NCI-H187 treated with DMSO at 0.1 percent for 48 hours (cell line): ENCODE measurements at places on chromosomes 5 and 9.

GRCh38 chr5:176659512-176659839, 12.2 kb downstream of the TSPAN17 start:
- DNase-seq, result no peak

- DNase-seq, result no peak
Observed at GRCh38 chr9:38700695-38701094, 19.2 kb downstream of the FAM240B start.

GRCh38 chr9:95876595-95876994, 1.1 kb downstream of the ERCC6L2 start:
- no peak for DNase-seq

- DNase-seq, result no peak
Observed at GRCh38 chr9:38356851-38357250, 35.7 kb upstream of the ALDH1B1 start.

GRCh38 chr9:100219347-100219746, 120.3 kb downstream of the INVS start:
- DNase-seq, result no peak

DNA sequence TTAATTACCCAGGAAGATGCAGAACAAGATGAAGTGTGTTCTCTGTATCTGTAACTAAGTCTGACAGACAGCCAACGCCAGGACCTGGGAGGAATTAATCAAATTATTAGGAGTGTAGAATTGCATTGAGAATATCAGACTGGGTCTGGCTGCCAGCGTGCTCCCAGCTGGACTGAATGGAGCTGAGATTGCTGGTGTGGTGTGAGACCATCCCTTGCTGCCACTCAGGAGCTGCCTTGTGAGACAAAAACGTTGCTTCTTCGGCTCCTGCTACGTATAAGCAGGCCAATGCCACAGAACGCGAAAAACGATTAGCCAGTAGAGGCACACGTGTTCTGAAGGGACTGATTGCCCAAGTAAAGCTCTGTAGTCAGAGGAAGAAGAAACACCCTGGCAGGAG, 66.8 kb downstream of the AMBP start:
- DNase-seq, result no peak

- no peak for DNase-seq
Observed at GRCh38 chr5:31962871-31963307, 211.2 kb downstream of the GOLPH3 start.

DNA sequence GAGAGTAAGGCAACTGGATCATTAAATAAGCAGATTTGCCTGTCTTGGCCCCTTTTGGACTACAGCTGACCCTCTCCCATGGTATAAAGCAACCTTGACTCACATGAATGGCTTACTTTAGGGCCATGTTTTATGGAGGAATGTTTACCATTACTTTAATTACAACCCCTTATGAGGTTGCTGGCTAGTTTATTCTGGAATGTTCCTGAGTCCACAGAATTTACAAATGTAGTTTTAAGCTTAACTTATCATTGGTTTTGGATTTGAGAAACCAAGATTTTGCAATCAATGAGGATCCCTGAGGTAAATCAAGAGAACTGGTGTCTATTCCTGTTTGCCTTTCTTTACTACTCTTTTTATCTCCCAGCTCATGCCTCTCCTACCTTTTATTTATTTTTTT, 15.7 kb downstream of the SLC28A3 start:
- DNase-seq, result no peak

DNA sequence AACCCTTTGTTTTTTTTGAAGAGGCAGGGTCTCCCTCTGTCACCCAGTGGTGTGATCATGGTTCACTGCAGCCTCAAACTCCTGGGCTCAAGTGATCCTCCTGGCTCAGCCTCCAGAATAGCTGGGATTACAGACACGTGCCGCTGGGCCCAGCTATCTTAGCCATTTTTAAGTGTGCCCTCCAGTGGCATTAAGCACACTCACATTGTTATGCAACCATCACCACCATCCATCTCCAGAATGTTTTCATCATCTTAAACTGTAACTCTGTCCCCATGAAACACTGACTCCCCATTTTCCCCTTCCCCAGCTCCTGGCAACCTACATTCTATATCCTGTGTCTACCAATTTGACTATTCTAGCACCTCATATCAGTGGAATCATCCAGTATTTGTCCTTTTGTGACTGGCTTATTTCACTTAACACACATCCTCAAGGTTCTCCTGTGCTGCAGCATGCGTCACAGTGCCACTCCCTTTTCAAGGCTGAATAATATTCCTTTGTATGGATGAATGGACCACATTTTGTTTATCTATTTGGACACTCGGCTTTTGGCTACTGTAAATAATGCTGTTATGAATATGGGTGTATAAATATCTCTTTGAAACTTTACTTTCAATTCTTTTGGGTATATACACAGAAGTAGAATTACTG, 12.5 kb upstream of the RAPGEF1 start:
- no peak for DNase-seq

GRCh38 chr5:134022333-134022732, 17.6 kb upstream of the VDAC1 start:
- no peak for DNase-seq

DNA sequence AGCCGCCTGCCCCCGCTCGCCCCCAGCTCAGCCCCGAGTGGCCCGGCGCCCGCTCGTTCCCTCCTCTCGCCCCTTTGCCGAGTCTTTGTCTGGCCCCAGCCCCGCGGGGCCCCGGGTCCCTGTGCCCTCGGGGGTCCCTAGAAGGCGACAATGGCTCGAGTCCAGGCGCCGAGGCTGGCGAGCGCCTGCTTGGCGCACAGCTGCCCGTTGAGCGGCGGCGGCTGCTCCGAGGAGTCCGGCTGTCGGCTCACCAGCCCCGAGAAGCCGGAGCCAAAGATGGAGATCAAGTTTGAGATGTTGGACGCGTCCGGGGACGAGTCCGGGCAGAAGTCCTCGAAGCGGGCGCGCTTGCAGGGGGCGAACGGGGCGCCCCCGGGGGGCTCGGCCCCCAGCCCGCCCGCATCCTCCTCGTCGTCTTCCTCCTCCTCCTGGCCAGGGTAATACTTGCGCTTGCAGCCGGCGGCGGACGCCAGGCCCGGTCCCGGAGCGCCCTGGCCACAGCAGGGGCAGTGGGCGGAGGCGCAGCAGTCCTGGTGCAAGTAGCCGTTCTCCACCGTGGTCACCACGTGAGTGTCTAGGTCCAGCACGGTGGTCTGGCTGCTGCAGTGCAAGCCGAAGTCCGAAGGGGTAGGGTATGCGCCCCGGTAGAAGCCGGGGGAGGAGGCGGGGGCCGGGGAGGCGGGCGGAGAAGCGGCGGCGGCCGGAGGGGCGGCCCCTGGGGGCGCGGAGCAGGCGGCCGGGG, 1.2 kb downstream of the IER5L start:
- no peak for DNase-seq

DNA sequence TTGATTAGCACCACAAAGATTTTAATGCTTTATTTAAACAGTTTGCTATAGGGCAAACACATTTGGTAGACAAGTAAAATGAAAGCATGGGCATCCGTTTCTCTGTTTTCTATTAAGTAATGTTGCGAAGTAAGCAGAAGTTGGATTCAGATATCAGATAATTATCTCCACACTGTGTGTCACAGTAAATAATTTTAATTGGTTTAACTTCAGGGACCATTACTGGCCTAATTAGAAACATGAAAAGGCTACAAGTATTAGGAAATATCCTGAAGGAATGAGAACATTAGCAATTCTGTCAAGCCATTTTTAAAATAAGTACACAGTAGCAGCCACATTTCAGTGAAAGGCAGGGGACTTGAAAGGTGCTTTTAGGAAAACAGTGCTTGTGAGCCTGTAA, 975.4 kb downstream of the NR2F1-AS1 start:
- no peak for DNase-seq

- no peak for DNase-seq
Observed at GRCh38 chr9:35656831-35657545, 831 bp downstream of the RMRP start.
